ENCODE measurements at places on chromosomes 2 and 18. TPM values are rescaled to one million over a fixed set of nuclear protein-coding genes. Genes with fewer than 3 reads are reported as not detected.

The TANK gene
- 74.5 TPM for total RNA-seq

The SCG2 gene
- 2.2 TPM for total RNA-seq

The TUBB8B gene
- total RNA-seq = not detected

DNA sequence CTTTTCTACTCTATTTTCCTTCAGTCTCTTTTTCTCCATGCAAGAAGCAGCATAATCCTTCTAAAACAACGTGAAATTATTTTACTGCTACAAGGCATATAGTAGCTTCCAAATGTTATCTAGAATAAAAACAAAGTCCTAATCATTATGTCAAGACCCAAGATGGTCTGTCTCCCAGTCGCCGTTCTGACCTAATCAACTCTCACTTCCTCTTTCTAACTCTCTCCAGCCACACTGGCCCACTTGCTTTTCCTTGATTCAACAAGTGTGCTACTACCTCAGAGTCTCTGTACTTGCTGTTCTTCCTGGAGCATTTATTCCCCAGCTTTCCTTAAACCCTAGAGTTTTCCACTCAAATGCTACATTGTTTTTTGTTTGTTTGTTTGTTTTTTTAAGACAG is 1491.2 kb downstream of the LRP1B start:
- no peak for DNase-seq

DNA sequence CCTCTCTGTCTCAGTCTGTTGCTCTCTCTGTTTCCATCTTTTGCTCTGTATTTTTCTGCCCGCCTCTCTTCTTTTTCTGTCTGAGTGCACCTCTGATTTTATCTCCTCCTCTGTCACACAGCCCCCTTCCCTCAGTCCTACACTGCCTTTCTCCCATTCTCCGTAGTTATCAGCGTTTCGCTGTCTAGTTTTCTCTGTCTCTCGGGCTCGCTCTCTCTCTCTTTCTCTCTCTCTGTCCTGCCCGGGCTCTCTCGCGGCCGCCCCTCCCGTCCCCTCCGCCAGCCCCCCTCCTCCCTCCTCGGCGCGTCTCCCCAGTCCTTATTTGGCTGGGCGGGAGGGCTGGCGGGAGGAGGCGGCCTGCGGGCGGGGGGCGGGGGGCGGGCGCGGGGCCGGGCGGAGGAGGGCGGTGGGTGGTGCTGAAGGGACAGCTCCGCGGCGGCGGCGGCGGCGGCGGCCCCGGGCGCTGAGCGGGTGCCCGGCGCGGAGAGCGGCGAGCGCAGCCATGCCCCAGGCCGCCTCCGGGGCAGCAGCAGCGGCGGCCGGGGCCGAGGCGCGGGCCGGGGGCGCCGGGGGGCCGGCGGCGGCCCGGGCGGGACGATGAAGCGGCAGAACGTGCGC is at the start of gene KCNK3:
Gene KCNK3 (plus strand): TSS at position 444 of the 618 bp plus-strand sequence. CDS start 154 bp downstream, at position 598.
- no peak for DNase-seq

The NRBP1 gene
- total RNA-seq = 170 TPM

The CIB4 gene
- total RNA-seq = not detected
